ENCODE measurements at places on chromosomes 3 and 15. TPM values are rescaled to one million over a fixed set of nuclear protein-coding genes. Genes with fewer than 3 reads are reported as not detected.

DNA sequence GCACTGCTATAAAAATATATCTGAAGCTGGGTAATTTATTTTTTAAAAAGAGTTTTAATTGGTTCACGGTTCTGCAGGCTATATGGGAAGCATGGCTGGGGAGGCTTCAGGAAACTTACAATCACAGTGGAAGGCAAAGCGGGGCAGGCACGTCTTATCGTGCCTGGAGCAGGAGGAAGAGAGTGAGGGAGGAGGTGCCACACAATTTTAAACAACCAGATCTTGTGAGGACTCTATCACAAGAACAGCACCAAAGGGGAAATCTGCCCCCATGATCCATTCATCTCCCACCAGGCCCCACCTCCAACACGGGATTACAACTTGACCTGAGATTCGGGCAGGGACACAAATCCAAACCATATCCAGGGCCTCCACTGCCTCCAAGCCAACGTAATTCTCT lies 75.0 kb downstream of the MCF2L2 start:
- DNase-seq, result no peak

DNA sequence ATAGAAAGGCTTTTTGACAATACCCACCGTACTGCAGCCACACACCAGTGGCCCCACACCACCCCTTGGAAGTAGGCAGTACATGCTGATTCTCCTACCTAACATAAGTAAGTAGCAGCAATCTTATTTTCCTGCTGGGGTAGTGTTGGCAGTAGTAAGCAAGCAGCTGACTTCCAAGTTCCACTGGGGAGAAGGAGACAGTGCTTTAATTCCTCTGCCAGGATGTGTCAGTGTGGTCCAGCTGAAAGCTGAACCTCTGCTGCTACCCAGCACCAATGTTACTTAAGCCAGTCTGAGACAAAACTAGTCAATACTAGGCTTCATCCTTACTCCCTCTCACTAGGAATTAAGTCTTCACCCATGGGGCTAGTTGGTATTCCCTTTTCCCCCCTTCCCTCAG lies 74.7 kb downstream of the DZIP3 start:
- DNase-seq, result no peak

DNA sequence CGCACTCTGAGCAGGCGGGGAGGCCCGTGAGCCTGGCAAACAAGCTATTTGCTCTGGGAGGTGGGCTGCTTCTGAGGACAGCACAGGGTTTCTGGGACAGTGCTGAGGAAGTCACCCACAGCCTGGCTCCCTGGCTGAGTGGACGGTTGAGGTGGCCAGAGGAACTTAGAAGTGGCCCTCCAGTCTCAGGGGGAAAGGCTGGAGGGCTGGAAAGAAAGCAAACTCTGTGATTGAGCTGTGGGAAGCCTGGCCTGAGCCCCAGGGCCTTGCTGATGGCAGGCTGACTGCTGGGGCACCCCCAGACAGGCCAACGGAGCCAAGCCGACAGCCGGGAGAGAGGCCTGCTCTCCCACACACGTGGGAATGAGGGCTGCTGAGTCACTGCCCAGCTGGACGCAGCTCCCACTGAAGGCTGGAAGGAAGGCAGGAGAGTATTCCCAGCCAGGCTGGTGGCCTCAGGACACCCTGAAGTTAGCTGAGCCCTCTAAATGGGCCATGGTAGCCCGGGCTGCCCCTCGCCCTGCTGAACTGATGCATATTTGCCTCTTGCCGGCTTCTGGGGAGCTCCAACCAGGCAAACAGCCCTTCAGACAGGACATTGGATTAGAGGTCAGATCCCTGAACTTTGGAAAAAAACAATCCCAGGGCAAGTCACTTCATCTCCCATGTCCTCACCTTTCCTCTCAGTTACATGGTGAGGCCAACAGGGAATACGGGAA lies 98.0 kb upstream of the TLE3 start:
- DNase-seq, result peak; percentile 80

DNA sequence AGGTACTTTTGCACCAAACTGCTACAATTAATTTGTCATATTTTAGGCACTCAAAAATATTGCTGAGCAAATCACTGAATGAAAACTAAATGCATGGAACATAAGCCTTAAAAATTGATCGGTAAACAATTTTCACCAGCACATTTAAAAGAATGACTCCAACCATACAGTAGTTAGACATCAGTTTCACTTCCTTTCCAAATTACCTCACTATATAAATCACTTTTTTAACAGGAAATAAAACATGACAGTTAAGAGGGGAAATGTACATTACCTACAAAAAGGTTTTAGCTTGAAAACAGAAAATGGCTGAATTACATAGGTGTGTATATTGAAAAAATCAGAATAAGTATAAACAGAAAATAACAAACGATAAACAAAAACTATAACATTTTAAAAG lies 108.4 kb downstream of the SERPINI1 start:
- no peak for DNase-seq

GRCh38 chr15:75161106-75161916 lies 40.4 kb upstream of the C15orf39 start:
- DNase-seq, result no peak

DNA sequence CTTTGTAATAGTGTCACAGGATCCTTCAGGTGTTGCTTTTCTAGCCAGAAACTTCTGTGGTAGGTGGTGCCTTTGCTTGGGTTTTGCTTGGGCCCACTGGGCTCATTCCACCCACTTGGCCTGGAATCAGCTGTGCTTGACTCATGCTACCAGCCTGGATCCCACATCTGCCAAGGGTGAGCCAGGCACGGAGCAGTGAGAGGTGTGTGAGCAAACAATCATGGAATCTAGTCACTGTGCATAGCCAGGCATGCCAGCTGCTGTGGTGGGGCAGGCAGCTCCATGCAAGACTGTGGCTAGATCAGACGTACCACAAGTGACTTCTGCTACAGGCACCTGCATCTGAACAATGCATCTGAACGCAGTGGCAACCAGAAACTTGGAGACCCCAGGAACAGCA lies 275.9 kb downstream of the UBE2E2 start:
- DNase-seq, result no peak

DNA sequence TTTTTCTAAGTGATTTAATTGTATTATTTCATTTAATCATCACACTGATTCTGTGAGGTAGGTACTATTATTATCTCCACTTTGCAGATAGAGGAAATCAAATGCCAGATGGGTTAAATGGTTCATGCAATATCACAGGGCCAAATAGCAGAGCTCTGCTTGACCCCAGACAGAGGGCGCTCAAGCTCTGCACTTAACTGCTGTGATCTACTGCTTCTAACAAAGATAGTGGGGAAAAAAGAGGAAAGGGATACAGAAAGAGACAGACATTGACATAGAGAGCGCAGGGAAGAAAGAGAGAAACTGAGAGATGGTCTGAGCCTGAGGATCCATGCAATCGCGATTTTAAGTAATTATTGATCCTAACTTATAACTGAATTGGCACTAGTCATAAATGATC lies 279.1 kb upstream of the THRB start:
- DNase-seq, result peak; percentile 15

Gene TMEM45A
- 3.2 TPM for total RNA-seq

Gene FBLN2
- total RNA-seq, result 56.7 TPM
